ENCODE measurements at places on chromosomes 1 and 21.

GRCh38 chr1:110240476-110241210 lies 30.5 kb downstream of the KCNC4 start:
- DNase-seq: no peak

DNA sequence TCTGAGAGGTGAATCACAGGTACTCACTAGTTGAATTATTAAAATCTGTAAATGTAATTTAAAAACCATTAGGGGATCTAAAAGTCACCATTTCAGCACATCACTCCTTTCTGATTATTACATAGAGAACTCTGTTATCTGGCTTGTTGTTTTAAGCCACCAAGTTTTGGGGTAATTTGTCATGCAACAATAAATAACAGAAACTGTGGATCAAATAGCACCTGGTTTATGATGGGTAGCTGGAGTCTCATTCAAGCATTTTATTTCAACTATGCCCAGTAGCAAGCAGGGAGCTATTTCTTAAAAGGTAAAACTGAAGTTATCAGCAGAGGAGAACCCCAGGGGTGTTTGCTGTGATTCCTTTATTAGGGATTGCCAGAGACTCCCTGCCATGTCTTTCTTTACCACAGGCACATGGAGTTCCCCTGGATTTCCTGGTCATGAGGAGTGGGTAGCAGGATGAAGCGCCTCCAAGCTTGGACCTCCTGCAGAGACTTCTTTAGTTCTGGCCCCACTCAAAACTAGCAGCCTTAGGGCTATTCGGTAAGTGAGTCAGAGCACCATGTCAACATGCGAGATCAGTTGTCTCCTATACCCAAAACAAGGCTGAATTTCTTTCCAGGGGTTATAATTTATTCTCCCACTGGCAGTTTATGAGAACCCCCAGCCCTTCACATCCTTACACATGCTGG lies 179.2 kb downstream of the GIPC2 start:
- DNase-seq: peak; percentile 39

DNA sequence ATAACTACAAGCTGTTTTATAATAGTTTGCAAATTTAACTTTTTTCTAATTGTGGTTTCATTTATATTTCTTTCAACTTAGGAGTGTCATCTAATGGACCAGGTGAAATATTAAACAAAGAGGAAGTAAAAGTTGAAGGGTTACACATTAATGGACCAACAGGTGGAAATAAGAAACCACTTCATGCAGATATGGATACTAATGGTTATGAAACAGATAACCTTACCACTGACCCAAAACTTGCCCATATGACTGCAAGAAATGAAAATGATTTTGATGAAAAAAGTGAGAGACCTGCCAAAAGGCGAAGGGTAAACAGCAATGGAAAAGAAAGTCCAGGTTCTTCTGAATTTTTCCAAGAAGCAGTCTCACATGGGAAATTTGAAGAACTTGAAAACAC lies 59.7 kb downstream of the MIER1 start:
- peak; percentile 52 for DNase-seq

DNA sequence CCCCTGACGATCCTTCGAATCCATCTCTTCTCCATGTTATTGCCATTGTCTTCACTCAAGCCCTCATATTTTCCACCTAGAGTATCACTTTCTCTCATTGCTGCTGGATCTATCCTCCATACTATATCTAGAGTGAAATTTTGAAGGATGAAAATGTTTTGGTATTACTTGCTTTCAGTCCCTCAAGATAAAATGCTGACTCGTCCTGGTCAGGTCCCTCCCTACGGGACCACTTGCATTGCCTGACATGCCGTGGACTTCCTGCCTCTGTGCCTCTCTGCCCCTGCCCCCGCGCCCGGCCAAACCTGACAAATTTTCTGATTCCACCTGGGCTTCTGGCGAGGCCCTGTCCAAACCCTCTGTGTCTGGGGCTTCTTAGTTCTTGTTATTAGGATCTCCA lies 23.6 kb downstream of the SPATA46 start:
- no peak for DNase-seq

DNA sequence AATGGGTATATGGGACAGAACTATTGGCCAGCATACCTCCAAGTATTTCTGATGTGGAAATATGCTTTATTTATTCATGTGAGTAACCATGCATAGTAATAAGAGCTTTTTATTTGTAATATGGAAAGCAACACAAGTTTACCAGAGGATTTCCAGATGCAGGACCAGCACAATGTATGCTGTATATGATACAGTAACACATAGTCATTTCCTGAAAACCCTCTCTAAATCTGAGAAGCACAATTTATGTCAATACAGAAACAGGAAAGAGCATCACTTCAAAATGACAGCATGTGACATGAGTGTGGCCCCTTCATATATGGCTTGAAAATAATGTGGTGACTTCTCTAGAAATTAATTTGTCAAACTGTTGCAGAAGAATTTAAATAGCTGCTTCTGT lies 1134.7 kb upstream of the ADGRL2 start:
- no peak for DNase-seq

DNA sequence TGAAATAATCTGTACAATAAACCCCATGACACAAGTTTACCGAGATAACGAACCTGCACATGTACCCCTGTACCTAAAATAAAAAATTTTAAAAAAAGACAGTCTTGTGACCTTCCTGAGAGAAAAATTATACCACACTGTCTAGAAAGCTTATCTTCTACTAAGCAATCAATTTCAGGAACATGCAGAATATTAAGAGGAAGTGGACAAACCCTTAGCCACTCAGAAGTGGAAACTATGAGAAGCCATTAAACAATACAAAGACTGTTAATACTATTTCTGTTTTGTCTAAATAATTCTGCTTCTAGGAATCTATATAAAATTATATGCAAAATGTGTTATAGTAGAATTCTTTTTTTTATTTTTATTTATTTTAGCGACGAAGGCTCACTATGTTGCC lies 93.9 kb downstream of the ADAMTS1 start:
- no peak for DNase-seq

- DNase-seq: peak; percentile 68
These were observed 746 bp downstream of the MACF1 start for GRCh38 chr1:39205102-39205780.

GRCh38 chr21:26116456-26117011 lies 54.0 kb downstream of the APP start:
- peak; percentile 15 for DNase-seq

- no peak for DNase-seq
These were observed 1704.7 kb downstream of the KCNT2 start for GRCh38 chr1:194903524-194903923.

- peak; percentile 63 for DNase-seq
These were observed 53.4 kb downstream of the MPZL1 start for GRCh38 chr1:167775178-167775577.

DNA sequence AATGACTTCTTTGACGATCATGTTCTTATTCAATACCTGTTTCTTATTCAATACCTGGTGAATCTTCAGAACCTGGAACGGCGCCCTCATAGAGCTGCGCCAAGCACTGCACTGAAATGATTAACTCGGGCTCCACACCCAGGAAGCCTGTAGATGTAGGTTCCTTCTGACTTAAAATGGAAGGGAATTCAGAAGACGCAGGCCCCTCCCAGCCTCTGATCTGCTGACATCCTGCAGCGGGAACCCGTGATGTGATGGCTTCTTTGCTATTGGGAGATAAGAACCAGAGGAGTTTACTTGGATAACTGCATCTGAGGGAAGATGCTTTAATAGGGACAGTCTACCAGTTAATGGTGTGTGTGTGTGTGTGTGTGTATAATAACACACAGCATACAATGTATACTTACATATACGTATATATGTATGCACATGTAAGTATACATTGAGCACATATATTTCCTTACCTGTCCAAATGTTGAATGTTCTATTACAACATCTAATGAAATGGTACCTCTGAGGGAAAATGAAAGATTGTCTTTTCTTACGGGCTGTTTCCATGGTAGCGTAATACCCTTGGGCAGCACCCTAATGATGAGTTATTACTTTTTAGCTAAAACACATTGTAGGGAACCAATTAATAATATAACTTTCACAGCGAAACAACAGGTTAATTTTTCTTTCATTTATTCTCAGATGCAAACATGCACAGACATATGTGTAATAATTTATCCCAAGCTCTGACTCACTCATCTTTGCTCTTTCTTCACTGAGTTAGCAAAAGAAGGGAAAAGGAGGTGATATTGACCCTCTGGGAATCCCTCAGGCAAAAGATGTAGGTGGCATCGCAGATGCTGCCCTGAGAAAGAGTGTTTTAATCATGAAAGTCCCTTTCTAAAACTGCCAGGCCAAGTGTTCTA lies 379.8 kb downstream of the SIPA1L2 start:
- DNase-seq: no peak

GRCh38 chr1:184433956-184434502 lies 47.2 kb downstream of the C1orf21 start:
- DNase-seq: no peak

GRCh38 chr1:40923511-40924020 lies 55.9 kb upstream of the CTPS1 start:
- no peak for DNase-seq

DNA sequence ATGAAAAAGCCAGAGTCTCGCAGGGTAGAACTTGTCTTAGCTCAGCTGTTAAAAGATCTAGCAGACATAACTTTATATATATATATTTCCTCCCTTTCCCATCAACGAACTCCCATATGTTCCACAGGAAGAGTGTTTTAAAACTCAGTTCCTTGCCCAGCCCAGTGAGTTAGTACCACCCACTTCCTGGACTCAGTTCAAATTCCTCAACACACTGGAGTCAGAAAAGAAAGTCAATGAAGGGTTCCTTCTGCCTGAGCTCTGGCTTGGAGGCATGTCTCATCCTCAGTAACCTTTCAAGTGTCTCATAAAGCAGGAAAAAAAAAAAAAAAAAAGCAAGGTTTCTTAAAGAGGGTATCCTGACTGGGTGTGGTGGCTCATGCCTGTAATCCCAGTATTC lies 15.6 kb downstream of the TPM3 start:
- peak; percentile 83 for DNase-seq

DNA sequence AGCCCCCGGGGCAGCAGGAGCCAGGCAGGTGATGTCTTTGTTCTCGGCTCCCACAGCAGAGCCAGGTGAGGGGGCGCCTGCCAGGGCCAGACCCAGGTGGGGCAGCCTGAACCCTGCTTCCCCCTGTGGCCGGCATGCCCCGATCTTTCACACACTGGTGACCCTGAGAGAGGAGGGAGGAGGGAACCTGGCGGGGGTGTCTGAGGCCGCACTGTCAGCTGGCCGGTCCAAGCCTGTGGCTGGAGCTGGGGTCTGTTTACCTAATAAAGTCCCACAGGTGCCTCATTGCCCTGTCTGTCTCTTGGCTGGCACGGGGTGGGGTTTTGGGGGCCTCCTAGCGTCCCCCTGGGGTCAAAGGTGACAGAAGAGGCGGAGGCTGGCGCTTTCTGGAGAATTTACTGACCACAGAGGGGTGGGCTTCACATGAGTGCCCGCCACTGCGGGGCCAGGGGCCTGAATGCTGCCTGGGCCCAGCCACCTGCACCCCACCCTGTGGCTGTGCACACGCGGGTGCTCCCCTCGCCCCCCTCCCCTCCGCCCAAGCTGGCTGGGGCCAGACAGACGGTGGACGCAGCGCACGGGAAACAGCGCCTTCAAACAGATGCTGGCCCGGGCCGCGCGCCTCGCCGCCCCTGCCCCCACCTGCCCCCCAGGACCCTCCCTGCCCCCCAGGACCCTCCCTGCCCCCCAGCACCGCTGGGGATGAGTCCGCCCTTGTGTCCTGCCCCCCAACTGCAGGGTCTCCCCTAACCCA lies 5.8 kb downstream of the TMEM240 start:
- no peak for DNase-seq

DNA sequence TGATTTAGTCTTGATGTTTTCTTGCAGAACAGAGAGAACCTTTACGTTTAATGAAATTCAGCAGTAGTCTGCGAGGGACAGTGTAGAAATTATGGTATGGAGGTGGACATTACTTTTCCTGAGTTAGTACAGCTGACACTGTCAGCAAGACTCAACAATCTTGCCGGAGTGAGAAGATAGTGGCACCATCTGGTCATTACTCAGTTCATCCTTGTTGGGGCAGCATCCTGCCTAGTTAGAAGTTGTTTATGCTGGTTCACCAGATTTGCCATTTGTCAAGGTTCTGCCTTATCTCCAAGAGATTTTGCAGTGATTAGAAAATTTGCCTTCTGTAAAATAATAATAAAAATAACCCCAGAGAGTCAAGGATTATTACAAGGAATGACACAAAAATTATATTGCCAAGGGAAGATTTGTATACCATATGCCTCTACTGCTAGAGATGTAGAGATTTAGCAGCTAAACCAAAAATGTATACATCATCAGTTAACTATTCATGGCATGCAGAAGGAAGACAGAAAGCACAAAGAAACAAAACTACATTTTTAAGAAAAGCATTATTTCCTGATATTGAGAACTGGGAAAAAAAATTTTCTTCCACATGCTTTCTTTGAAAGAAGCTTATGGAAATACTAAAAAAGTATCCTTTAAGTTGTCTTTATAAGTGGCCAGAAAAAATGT lies 1967.4 kb downstream of the NCAM2 start:
- DNase-seq: no peak

GRCh38 chr1:10615932-10616671 lies 141.4 kb downstream of the PEX14 start:
- no peak for DNase-seq

- peak; percentile 70 for DNase-seq
These were observed 83.7 kb downstream of the TNFSF18 start for GRCh38 chr1:172966844-172967540.

DNA sequence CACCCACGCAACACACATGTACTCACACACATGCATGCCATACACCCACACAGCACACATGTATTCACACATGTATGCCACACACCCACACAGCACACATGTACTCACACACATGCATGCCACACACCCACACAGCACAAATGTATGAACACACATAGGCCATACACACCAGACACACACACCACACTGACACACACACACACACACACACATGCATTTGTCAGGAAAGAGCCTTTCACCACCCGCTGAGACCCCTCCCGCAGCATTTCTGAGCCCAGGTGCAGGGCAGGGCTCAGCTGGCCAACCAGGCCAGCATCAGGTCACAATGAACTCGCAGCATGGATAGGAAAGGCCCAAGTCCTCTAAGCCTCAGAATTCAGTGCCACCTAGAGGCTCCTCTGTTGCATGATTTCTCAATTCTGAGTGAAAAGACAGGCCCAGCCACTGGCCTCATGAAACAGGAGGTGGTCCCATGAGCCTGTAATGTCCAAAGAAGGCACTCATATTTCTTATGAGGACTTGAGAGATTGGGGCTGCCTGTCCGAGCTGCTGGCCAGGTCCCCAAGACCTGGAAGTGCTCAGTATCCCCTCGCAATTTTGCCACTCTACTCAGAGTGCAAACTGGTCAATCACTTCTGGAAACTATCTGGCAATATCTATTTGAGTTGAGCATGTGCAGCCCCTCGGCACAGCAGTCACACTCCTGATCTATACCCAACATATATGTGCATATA lies 57.3 kb downstream of the PSMG1 start:
- DNase-seq: peak; percentile 68

GRCh38 chr1:213980906-213981305 lies 6.9 kb upstream of the PROX1 start:
- DNase-seq: no peak

DNA sequence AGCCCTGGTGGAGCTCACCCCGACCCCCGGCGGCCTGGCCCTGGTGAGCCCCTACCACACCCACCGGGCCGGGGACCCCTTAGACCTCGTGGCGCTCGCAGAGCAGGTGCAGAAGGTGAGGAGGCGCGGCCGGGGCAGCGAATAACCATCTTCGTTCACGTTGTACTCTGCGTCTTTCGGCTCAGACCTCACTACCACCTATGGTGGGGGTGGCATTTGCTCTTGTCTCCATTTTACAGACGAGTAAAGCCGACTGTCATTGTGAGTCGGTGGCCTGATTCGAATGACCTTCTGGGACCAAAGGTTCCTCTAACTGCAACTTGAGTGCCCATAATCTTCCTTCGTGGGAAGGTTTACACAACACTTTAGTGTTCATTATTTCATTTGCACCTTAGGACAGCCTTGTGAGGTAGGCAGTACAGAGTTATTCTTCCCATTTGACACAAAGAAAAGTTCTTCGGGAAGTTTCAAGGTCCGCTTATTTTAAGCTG lies 506 bp downstream of the C1orf50 start:
- DNase-seq: no peak
